ENCODE measurements at places on chromosomes 16 and 17.

DNA sequence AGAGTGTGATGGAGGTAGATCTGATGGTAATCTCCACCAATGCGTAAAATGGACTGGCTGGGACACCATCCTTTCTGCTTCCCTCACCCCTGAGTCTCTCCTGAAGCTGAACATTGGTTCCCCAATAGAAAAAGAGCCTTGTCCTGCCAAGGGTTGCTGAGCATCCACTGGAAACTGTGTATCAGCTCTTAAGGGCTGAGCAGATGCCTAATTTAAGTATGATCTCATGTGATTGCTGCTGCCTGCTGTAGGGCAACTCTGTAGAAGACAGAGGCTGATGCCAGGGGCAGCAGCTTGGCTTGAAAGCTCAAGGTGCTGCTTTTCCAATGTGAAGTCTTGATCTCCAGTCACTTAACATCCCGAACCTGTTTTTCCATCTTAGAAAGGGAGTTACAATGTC is 310.3 kb upstream of the CCL2 start:
- no peak for DNase-seq
- no peak overlapping the region for H3K27ac ChIP-seq
- no peaks in the 10 kb centered on the region for H3K27me3 ChIP-seq
- H3K36me3 ChIP-seq, result no peaks in the 10 kb centered on the region
- H3K4me3 ChIP-seq, result no peak overlapping the region
- H3K4me1 ChIP-seq, result no peaks in the 10 kb centered on the region

- H3K36me3 ChIP-seq, result no peaks in the 10 kb centered on the region
- DNase-seq, result no peak
- H3K27me3 ChIP-seq, result no peaks in the 10 kb centered on the region
- no peak overlapping the region for H3K27ac ChIP-seq
Measured at GRCh38 chr17:74737299-74738050, 419 bp downstream of the RAB37 start.

- H3K36me3 ChIP-seq, result no peaks in the 10 kb centered on the region
- peaks cover 13% of the 10 kb centered on the region for H3K4me1 ChIP-seq
- no peaks in the 10 kb centered on the region for H3K27me3 ChIP-seq
- no peak overlapping the region for H3K27ac ChIP-seq
Measured at GRCh38 chr17:31820691-31821435, 38.2 kb downstream of the COPRS start.

DNA sequence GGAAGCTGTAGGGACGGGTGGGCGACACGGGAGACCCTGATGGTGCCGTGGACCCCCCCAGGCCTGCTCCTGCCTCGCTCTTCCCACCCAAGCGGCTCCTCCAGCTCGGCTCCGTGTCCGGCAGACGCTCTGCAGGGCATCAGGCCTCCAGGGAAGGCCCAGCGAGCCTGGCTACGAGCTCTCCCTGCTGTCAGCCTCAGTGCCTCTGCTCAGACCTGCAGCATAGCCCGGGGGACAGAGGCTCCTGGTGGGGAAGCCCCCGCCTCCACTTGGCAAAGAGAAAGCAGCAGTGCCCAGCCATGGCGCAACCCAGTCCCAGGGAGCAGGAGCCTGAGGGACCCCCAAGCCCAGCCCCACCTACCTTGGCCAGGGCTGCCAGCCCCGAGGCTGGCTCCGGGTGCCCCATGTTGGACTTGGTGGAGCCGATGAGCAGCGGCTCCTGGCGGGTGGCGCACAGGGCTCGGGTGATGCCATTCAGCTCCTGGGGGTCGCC is 5.9 kb downstream of the FASN start:
- H3K27ac ChIP-seq, result no peak overlapping the region
- peaks cover 67% of the 10 kb centered on the region for H3K36me3 ChIP-seq
- H3K4me1 ChIP-seq, result peaks cover 14% of the 10 kb centered on the region
- no peak overlapping the region for H3K4me3 ChIP-seq
- DNase-seq, result no peak
- no peaks in the 10 kb centered on the region for H3K27me3 ChIP-seq

DNA sequence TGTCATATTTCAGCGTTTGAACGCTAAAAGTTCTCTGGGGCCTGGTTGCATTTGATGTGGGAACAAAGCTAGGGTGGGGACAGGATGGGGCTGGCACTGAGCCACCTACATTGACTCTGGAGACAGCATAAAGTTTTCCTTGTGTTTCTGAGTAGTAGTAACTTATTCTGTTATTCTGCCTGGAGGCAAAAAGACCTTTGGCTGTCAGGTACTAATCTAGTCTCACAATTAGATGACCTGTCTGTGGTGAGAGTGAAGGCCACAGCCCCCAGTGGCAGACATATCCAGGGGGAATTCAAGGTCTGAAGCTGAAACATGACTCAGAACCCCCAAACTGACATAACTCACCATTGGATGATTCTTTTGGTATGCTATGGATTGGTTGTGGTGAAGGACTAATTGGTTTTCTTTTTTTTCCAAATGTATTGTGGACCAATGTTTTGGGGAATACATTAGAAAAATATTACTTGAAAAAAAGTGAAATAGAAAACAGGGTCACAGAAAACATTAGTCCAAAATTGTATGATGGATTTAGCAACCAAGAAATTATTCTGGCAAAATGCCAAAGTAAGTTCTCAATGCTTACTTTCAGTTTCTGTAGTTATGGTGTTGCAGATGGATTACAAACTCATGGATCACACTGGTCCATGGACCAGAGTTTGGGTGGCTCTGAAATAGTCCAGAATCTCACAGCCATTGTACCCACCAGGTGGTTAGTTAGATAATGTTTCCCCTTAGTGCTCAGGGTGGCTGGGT is 10.5 kb upstream of the SALL1 start:
- no peaks in the 10 kb centered on the region for H3K4me1 ChIP-seq
- no peaks in the 10 kb centered on the region for H3K36me3 ChIP-seq
- no peak overlapping the region for H3K27ac ChIP-seq
- H3K4me3 ChIP-seq, result no peak overlapping the region

DNA sequence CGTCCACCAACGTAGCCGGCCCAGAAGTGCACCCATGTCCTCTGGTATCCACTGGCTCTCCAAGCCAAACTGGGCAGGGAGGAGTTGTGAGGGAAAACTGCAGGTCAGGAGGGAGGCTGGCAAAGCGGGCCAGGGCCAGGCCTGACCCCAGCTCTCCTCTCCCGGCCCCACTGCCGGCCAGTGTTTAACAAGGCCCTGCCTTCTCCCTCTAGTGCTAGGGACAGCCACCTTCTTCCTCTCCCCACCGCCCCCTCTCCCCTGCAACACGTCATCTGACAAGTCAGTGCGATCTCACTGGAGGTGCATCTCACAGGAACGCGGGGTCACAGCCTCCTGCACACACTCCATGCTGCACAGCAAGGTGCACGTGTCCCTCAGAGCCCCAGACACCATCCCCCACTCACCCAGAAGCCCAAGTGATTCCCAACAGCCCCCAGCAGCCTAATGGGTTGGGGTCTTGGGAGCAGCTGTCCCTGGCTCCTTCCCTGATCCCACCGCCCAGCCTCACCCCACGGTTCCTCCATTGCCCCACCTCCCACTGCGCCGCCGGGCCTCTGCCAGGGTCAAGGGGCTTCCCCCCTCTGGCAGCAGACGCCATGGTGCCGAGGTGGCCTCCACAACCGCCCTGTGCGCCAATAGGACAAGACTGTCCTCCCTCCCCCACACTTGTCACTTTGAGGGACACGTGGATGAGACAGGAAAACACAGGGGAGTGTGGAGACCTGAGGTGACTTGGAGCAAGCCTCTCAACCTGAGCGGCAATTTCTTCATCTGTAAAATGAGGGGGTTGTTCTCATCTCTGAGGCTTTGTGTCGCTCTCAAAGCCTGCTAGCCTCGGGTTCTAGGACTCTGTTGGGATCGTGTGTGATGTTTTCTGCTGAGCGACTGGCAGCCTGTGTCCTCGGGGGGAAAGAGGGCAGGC is 1.1 kb upstream of the ACE start:
- DNase-seq, result no peak
- peaks cover 24% of the 10 kb centered on the region for H3K4me1 ChIP-seq
- no peaks in the 10 kb centered on the region for H3K36me3 ChIP-seq
- H3K27ac ChIP-seq, result no peak overlapping the region
- no peaks in the 10 kb centered on the region for H3K27me3 ChIP-seq

DNA sequence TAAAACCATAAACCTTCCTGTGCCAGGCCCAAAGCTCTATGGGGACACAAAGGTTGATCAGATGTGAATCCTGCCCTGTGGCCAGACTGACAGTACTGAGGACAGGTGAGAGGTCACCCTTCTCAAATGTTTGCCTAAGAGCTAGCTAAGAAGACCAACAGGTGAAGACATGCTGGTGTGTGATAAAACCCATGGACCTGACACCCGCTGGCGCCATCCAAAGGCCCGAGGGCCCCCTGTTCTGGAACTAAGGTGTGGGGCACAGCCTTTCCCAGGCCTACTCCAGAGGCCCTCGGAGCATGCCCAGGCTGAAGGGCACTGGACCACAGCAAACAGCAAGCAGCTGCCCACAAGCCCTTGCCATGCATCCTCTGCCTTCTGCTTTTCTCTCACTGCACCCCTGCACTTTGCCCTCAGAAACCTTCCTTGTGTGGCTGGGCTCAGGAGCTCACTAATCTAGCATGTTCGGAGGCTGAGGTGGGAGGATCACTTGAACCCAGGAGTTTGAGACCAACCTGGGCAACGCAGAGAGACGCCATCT is 5.2 kb upstream of the CDK3 start:
- no peak overlapping the region for H3K4me3 ChIP-seq
- no peak for DNase-seq
- no peak overlapping the region for H3K27ac ChIP-seq

GRCh38 chr17:80071116-80071841 is 30.1 kb upstream of the GAA start:
- H3K27me3 ChIP-seq, result no peaks in the 10 kb centered on the region
- DNase-seq, result peak; percentile 24

Measured in thoracic aorta (tissue), 2 donors.